ENCODE measurements at places on chromosomes 1 and 21.

DNA sequence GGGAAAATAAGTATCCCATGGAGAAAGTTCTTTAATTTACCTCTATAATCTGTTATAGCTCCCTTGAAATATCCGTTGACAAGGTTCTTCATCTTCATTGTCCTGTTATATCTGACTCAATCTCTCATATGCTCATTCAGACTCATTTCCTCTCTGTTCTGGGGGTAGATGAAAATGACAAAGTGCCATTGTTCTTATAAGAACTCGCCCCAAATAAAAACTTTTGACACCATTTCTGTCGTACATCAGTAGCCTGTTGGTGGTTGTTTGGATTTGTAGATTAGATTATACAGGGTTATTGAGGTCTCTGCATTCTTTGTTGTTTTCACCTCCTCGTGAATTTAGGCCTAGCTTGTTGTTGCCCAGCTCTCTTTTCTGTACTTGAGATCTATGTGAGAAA lies 55.2 kb upstream of the IPO9 start:
- DNase-seq, result no peak

DNA sequence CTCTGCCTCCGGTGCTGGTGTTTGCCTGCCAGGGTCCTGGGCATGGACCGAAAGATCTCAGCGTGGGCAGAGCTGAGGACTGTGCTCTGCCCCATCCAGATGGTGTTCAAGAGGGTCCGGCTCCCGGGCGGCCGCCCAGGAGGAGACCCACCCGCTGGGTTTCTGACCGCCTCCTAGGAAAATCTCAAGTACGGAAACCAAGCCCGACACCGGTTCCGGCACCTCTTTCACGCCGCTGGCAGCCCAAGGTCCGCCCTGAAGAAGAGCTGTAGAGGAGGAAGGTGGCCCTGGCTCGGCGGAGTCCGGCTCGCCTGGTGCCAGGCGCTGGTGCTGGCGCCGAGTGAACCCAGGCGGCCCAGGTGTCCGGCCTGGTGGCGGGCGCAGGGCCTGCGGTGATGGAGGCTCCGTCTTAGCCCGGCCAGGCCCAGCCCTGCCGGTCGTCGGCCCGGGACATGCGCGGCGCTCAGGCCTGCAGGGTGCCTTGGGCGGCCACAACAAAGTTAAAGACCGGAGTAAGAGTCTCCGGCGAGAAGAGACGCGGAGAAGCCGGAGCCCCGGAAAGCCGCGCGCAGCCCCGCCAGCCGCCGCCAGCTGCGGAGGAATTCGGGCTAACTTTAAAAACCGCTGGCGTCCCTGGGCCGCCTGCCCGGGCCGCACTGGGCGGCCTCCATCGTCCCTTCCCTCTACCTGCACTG lies 1.5 kb downstream of the GRIK3 start:
- DNase-seq, result no peak

DNA sequence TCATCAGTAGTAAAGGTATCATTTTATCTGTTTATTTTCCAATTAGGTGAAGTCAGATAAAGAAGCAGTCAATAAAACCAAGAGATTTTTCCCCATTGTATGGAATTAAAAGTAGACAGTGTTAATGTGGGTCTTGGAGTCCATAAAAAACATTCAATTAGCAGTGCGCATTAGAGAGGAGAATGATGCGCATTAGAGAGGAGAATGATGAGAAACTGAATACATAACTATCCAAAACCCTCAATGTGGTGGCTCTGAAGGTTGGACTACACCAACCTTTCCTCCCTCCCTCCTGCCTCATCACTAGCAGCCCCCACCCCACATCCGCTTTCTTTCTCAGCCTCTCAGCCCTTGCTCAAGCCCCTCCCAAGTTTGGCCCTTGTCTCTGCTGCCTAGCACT lies 99.5 kb downstream of the DAB1 start:
- DNase-seq, result no peak

DNA sequence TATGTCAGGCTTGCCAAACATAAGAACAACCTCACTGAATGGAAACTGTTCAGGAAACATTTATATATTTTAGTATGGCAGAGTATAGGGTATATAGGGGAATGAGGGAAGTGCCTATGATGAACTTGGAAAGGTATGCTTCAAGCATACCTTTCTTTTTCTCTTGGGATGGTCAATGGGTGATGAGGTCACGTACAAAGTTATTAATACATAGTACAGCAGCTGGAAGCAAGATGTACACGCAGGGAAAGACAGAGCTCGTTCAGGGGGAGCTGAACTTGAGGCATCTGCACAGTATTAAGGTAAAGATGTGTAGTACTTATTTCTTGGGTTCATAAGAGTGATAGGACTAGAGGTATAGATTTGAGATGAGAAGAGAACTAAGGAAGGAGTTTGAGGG lies 61.5 kb downstream of the ABCD3 start:
- no peak for DNase-seq

- no peak for DNase-seq
Measured at GRCh38 chr1:55928576-55928975, 650.8 kb downstream of the PLPP3 start.

All from NCI-H345 (cell line).